Mesothelial cell of epicardium (in vitro differentiated cells): ENCODE measurements at places on chromosomes 7 and 10. TPM values are rescaled to one million over a fixed set of nuclear protein-coding genes. Genes with fewer than 3 reads are reported as not detected.

- no peak for DNase-seq
- H3K27me3 ChIP-seq: no peaks in the 10 kb centered on the region
- no peak overlapping the region for H3K4me3 ChIP-seq
- no peaks in the 10 kb centered on the region for H3K4me1 ChIP-seq
- H3K27ac ChIP-seq: no peak overlapping the region
- H3K36me3 ChIP-seq: no peaks in the 10 kb centered on the region
Measured at GRCh38 chr10:82544377-82544776, 669.4 kb downstream of the NRG3 start.

GRID1 gene
- 0.11 to 0.54 TPM (median 0.22 TPM) in 3 replicates for total RNA-seq

DNA sequence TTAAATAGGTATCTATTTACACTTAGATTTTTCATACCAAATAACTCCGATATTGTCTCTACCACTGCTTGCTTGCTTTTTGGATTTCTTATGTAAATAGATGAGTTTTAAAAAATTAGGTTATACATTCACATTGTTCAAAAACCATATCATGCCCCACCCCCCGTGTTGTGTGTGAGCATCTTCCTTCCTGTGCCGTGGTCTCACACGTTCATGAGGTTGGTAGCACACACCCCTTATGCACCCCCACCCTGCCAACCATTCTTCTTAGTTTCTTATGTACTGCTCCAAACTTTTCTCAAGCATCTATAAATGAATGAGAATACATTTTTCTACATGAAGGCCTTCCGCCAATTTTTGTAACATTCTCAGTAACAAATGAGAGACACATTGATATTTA is 115.6 kb downstream of the FANK1 start:
- peaks cover 14% of the 10 kb centered on the region for H3K4me1 ChIP-seq
- DNase-seq: no peak
- no peaks in the 10 kb centered on the region for H3K27me3 ChIP-seq
- no peak overlapping the region for H3K4me3 ChIP-seq
- H3K27ac ChIP-seq: no peak overlapping the region

TMEM130 gene
- total RNA-seq: 11.5 to 15.1 TPM (median 12.5 TPM) in 3 replicates

PNLIP gene
- total RNA-seq: not detected in 3 replicates

DNA sequence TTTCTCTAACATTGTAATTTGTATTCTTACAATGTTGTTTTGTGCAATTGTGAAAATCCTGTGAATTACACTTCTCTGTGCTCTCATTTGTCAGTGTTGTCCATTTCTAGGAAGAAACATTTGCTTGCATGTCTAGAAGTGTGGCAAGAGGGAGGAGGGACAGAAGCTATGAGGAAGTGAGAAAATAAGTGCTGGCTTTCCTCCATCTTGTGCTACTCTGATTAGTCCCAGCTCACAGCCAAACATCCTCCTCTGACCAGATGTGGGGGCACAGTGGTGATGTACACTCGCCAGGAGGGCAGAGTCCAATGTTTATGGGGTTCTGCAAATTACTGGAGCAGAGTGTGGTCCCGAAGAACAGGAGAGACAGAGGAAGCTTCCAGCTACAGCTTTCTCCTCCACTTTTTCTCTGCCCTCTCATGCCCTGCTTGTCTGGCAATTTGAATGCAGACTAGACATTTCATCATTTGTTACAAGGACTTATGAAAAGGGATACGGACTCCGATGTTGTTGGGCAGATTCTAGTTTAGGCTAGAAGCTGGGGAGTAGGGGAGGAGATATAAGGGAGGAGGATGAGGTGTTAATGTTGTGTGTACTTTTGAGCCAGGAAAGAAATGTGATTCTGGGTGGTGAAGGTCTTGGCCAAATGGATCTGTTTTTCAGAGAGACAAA is 131.0 kb upstream of the C1GALT1 start:
- no peak for DNase-seq
- no peaks in the 10 kb centered on the region for H3K4me1 ChIP-seq
- peaks cover 1% of the 10 kb centered on the region for H3K27me3 ChIP-seq
- H3K36me3 ChIP-seq: no peaks in the 10 kb centered on the region
- no peak overlapping the region for H3K27ac ChIP-seq
- no peak overlapping the region for H3K4me3 ChIP-seq

GRCh38 chr7:15870347-15870746 is 183.9 kb upstream of the MEOX2 start:
- peaks cover 19% of the 10 kb centered on the region for H3K4me1 ChIP-seq
- DNase-seq: no peak
- no peak overlapping the region for H3K27ac ChIP-seq

GPR26 gene
- not detected in 3 replicates for total RNA-seq

DNA sequence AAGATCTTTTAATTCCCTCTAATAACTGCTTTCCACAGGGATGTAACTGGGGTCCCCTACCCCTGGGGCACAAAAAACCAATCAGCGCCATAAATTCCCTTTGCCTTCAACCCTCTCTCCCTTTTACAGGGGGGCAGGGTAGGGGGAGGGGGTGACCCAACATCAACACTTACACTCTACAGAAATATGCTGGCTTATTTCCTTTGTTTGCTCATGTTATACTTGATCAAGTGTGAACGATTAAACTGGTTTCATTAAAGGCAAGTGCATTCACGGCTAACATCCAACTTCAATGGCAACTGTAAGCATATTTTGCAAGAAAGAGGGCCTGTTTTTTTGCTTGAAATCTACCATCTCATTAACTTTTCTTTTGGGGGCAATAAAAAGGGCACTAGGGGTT is 2.9 kb downstream of the CTBP2 start:
- DNase-seq: no peak
- H3K36me3 ChIP-seq: no peaks in the 10 kb centered on the region
- peak overlapping the region; percentile 92 for H3K27ac ChIP-seq

DNA sequence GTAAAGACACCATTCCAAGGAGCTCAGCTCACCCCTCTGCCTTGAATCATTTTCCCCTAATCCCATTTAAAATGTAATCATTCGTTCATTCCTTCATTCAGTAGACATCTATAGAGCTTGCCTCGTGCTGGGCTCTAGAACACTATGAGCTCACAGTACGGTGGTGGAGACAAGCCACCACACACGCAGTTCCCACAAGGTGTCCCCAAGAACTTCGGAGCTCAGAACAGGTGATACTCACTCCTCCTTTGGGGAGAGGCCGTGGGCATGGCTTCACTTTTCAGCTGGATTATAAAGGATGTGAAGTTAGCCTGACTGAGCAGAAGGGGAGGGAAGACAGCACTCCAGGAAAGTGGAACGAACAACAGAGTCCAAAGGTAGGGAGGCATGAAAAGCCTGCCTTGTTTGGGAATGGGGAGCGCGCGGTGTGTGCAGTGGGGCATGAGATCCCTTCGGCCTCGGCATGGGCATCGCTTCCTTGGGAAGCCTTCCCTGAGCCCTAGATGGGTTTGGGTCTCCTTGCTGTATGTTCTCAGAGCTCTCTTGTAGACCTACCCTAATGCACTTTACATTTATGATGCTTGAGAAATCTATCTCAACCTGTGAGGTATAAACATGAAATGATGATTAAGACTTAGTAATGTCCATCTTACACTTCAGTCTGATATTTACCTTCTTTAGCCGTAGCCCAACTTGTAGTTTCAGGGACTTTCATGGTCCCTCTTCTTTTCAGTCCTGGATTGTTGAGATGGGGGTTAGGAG is 809 bp upstream of the OGA start:
- H3K4me3 ChIP-seq: peak overlapping the region; percentile 98
- no peaks in the 10 kb centered on the region for H3K36me3 ChIP-seq
- peaks cover 33% of the 10 kb centered on the region for H3K4me1 ChIP-seq

ABHD11 gene
- total RNA-seq: 33.9 to 40.7 TPM (median 35.2 TPM) in 3 replicates

GRCh38 chr7:83941300-83941699 is 253.3 kb downstream of the SEMA3A start:
- no peaks in the 10 kb centered on the region for H3K27me3 ChIP-seq
- no peaks in the 10 kb centered on the region for H3K36me3 ChIP-seq

- no peaks in the 10 kb centered on the region for H3K36me3 ChIP-seq
- DNase-seq: no peak
- H3K27ac ChIP-seq: no peak overlapping the region
- peaks cover 12% of the 10 kb centered on the region for H3K4me1 ChIP-seq
Measured at GRCh38 chr10:60948851-60949250, 4.9 kb upstream of the RHOBTB1 start.

GRCh38 chr7:99326408-99326782 is 697 bp downstream of the ARPC1A start:
- peak overlapping the region; percentile 60 for H3K27ac ChIP-seq
- peak overlapping the region; percentile 78 for H3K4me3 ChIP-seq
- H3K36me3 ChIP-seq: no peaks in the 10 kb centered on the region
- no peak for DNase-seq

DNA sequence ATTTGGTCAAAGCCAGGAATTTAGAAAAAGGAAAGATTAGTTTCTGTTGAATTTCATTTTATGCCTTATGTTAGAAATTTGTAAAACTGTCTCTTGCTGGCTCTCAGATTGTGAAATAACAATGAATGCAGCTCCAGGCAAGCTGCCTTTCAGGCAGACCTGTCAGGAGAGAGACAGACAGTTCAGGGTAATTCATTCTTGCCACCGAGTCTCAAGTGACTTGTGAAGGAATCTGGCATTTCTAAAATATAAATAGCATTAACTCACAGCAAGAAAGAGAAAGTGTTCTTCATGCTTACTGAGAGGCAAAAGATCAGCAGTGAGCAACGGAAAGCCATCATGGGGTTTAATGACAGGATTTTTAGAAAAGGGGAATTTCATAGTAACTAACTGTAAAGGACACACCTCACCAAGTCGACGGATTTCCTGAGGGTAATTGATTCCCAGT is 442.3 kb upstream of the AKR1E2 start:
- no peaks in the 10 kb centered on the region for H3K27me3 ChIP-seq
- H3K4me1 ChIP-seq: peaks cover 24% of the 10 kb centered on the region
- DNase-seq: no peak
- H3K36me3 ChIP-seq: no peaks in the 10 kb centered on the region
- H3K27ac ChIP-seq: peak overlapping the region; percentile 71
- no peak overlapping the region for H3K4me3 ChIP-seq

GRCh38 chr7:117781707-117782106 is 91.5 kb downstream of the CTTNBP2 start:
- H3K27me3 ChIP-seq: no peaks in the 10 kb centered on the region
- DNase-seq: no peak
- no peak overlapping the region for H3K4me3 ChIP-seq

STEAP2 gene
- 2.9 to 3.4 TPM (median 3.1 TPM) in 3 replicates for total RNA-seq

DNA sequence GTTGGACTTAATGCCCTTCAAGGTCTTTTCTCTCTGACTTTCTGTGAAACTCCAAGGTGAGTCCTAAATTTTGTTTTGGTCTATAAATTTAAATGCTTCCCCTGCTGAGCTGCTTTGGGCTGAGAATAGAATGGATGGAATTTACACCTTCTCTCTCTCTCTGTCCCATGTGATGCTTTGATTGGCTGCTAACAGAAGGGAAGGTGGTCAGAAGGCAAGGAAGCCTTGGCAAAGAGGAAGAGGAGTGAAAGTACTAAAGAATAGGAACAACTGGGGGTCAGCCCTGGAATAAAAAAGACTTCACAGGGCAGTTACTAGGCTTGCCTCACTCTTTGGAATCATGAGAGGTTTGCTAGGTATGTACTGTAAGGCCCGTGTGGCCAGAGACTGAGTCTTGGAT is 260.2 kb downstream of the AUTS2 start:
- no peak for DNase-seq
- H3K27ac ChIP-seq: no peak overlapping the region
- no peak overlapping the region for H3K4me3 ChIP-seq
- H3K4me1 ChIP-seq: peaks cover 77% of the 10 kb centered on the region

- H3K4me1 ChIP-seq: peaks cover 9% of the 10 kb centered on the region
- H3K27ac ChIP-seq: no peak overlapping the region
- no peaks in the 10 kb centered on the region for H3K36me3 ChIP-seq
- peaks cover 2% of the 10 kb centered on the region for H3K27me3 ChIP-seq
- no peak for DNase-seq
Measured at GRCh38 chr10:47372726-47373125, 11.4 kb downstream of the ZNF488 start.

UTF1 gene
- not detected in 3 replicates for total RNA-seq

DNA sequence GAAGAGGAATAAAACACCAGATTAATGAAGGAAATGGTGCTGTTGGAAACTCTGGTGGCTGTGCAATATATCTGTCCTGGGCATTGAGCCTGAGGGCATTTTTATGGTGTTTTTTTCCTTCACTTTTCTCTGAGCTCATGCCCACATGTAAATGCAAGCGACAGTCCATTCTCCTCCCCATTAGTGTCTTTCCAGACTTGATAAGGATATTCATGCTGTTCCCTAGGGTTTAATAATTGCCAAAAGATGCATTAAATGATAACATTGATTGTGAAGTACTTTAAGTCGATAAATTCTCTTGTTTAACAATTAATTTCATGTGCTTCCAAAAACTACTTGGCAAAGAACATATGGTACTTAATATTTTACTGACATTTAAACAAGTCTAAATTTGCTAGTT is 384.7 kb downstream of the MDFIC start:
- no peak overlapping the region for H3K27ac ChIP-seq
- no peaks in the 10 kb centered on the region for H3K27me3 ChIP-seq

NXPH1 gene
- not detected in 3 replicates for total RNA-seq

SPDYE9 gene
- 0.11 to 0.18 TPM in 2 of 3 replicates, not detected in the other for total RNA-seq

- no peaks in the 10 kb centered on the region for H3K27me3 ChIP-seq
- no peak overlapping the region for H3K4me3 ChIP-seq
- no peak for DNase-seq
- H3K36me3 ChIP-seq: peaks cover 3% of the 10 kb centered on the region
- H3K4me1 ChIP-seq: peaks cover 19% of the 10 kb centered on the region
Measured at GRCh38 chr10:38007991-38008390, 2.5 kb upstream of the ZNF33A start.

DNA sequence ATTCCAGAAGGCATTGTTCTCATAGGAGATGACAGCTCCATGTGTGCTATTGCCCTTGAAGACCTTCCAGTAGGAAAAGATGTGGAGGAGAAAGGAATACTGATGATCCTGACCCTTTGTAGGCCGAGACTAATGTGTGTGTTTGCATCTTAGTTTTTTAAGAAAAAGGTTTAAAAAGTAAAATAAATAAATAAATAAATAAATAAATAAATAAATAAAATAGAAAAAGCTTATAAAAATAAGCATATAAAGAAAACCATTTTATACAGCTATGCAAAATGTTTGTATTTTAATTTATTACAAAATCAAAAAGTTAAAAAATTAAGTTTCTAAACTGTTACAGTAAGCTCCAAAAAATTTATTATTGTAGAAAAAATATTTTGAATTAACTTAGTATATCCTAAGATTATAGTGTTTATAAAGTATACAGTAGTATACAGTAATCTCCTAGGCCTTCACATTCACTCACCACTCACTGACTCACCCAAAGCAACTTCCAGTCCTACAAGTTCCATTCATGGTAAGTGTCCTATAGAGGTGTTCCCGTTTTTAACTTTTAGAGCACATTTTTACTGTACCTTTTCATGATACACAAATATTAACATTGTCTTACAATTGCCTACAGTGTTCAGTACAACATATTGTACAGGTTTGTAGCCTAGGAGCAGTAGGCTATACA is 435.2 kb upstream of the SEMA3A start:
- no peak overlapping the region for H3K4me3 ChIP-seq
- peaks cover 15% of the 10 kb centered on the region for H3K36me3 ChIP-seq
- no peaks in the 10 kb centered on the region for H3K4me1 ChIP-seq
- no peak for DNase-seq

DNA sequence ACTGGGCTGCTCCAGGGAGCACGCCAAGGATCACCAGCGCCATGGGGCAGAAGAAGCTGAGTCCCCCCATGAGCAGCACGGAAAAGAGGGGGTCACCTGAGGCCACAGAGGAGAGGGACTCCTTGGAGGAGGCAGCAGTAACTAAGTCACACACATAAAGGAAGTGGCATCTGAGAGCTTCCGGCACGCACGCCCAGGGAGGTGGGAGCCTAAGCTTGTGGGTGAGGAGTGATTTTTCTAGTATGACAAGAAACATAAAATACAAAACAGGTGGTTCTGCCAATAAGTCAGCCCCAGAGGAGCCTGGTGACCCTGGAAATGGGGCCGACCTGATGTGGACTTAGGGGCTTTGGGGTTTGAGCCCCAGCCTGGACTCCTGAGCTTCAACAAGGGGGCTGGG is 60.8 kb downstream of the CARD11 start:
- H3K27ac ChIP-seq: no peak overlapping the region
- H3K36me3 ChIP-seq: peaks cover 4% of the 10 kb centered on the region
- no peak overlapping the region for H3K4me3 ChIP-seq
- peaks cover 2% of the 10 kb centered on the region for H3K4me1 ChIP-seq
- no peak for DNase-seq

LIPK gene
- not detected in 3 replicates for total RNA-seq

CALHM3 gene
- not detected in 3 replicates for total RNA-seq
